ENCODE measurements at places on chromosomes 4 and X. TPM values are rescaled to one million over a fixed set of nuclear protein-coding genes. Genes with fewer than 3 reads are reported as not detected.

DNA sequence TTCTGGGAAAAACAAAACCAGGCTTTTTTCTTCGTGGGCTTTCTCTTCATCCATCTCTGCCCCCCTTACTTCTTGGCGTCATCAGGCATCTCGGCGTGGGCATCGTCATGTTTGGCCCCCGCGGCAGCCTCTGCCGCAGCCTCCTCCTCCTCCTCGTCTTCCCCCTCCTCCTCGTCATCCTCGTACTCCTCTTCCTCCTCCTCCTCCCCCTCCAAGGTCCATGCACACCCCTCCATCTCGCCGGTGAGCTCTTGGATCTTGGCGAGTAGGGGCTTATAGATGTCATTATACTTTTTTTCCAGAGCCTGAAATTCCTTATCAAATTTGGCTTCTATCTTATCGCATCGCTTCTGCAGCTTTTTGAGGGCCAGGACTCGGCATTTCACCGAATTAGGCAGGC lies 488 bp downstream of the NAP1L5 start:
- H3K27me3 ChIP-seq: no peaks in the 10 kb centered on the region
- H3K4me3 ChIP-seq: peak overlapping the region; percentile 79
- no peaks in the 10 kb centered on the region for H3K36me3 ChIP-seq
- peak; percentile 47 for DNase-seq

The TMEM154 gene
- total RNA-seq: 23.9 TPM

- H3K27ac ChIP-seq: no peak overlapping the region
- H3K27me3 ChIP-seq: peaks cover 5% of the 10 kb centered on the region
- peaks cover 19% of the 10 kb centered on the region for H3K4me1 ChIP-seq
- no peak overlapping the region for H3K4me3 ChIP-seq
- H3K36me3 ChIP-seq: no peaks in the 10 kb centered on the region
- DNase-seq: peak; percentile 16
Observed at GRCh38 chr4:10048941-10049697, 27.8 kb upstream of the SLC2A9 start.

The CSAG2 gene
- total RNA-seq: 2.7 TPM

- H3K27me3 ChIP-seq: no peaks in the 10 kb centered on the region
- H3K4me3 ChIP-seq: no peak overlapping the region
- H3K4me1 ChIP-seq: no peaks in the 10 kb centered on the region
- no peaks in the 10 kb centered on the region for H3K36me3 ChIP-seq
- no peak overlapping the region for H3K27ac ChIP-seq
- no peak for DNase-seq
Observed at GRCh38 chr4:12791536-12791935, 692.6 kb downstream of the RAB28 start.

GRCh38 chr4:122003335-122003734 lies 51.5 kb upstream of the TRPC3 start:
- DNase-seq: peak; percentile 43
- no peak overlapping the region for H3K27ac ChIP-seq
- peaks cover 16% of the 10 kb centered on the region for H3K27me3 ChIP-seq
- no peaks in the 10 kb centered on the region for H3K36me3 ChIP-seq
- peaks cover 11% of the 10 kb centered on the region for H3K4me1 ChIP-seq

DNA sequence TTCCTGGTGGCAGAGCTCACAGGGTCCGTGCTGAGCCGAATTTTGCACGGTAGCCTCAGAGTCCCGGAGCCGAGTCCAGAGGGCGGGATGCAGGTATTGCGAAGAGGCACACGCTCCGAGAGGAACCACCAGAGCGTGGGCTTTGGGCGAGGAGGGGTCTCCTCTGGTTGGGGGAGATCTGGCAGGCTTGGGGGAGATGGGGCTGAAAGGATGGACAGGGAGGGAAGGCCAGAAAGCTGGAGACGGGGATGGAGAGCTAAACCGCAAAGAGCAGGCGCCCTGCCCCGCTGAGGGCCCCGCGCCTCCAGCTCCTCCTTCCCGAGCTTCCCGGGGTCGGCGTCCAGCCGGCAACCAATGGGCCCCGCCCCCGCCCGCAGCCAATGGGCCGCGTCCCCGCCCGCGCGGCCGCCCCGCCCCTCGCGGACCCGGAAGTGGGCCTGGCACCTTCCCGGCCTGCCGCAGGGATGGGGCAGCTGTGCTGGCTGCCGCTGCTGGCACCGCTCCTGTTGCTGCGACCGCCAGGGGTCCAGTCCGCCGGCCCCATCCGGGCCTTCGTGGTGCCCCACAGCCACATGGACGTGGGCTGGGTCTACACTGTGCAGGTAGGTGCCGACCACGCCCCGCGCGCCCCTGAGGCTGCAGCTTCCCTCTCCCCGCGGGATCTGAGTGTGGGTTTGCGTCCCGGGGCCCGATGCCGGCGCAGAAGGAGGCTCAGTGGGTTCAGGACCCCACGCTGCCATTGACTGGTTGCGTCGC lies at the start of gene MAN2B2:
MAN2B2 (plus strand) TSS at position 443 of the 756 bp plus-strand sequence; CDS start at position 465, 22 bp downstream.
- DNase-seq: peak; percentile 84
- peaks cover 12% of the 10 kb centered on the region for H3K4me1 ChIP-seq
- H3K4me3 ChIP-seq: peak within 1 kb of the TSS; percentile 83

The SPACA5 gene
- not detected for total RNA-seq

DNA sequence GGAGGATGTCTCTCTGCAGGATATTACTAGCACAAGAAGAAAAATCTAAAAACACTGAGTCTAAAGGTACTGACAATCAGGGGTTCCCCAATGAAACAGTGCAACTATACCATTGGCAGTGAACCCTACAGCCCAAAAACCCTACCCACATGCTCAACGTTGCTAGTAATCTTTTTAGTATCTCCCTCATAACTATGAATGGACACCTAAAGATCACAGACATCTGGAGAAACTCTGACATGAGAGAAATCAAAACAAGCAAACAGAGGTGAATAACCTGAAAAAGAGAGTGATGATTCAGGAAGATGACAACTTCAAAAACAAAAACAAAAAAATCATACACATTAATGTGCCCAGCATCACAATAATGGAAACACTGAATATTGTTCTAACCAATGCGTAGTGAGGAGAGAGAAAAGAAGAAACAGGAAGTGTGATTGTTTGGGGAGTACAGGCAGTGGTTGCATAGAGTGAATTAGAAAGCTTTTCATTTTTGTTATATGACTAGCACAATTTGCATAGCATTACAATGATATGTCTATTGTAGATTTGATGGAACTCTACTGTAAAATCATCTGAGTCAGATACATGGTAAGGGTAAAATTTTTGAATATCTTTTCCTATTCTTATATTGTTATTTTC lies 78.9 kb upstream of the FMR1 start:
- H3K27ac ChIP-seq: no peak overlapping the region
- H3K27me3 ChIP-seq: peaks cover 3% of the 10 kb centered on the region

The CHRDL1 gene
- total RNA-seq: not detected

DNA sequence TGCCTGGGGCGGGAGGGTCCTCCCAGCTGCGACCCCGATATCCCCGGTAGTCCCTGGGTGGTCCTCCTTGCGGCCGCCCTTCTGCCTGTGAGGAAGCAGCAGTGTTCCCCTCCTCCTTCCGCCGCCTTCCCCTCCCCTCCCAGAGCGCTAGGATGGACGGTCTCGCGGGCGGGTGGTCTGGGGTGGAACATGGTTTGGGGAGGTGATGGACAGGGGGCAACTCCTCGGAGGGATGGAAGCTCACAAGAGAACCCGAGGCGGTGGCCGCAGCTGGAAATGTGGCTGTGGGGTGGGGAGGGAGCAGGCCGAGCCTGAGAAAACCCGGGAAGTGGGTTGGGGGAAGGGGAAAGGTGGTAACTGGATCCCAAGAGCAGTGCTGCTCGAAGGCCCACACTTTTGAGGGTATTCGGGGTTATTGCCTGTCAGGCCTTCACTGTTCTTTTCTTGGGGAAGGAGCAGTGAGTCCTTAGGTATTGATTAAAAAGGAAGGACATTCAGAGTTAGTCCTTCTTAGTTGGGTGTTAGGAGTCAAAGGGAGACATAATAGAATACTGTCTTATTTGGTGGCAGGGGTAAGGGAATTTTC lies 581 bp downstream of the UBE2K start:
- H3K36me3 ChIP-seq: peaks cover 16% of the 10 kb centered on the region
- H3K27me3 ChIP-seq: no peaks in the 10 kb centered on the region
- peak overlapping the region; percentile 92 for H3K27ac ChIP-seq
- H3K4me1 ChIP-seq: peaks cover 25% of the 10 kb centered on the region

DNA sequence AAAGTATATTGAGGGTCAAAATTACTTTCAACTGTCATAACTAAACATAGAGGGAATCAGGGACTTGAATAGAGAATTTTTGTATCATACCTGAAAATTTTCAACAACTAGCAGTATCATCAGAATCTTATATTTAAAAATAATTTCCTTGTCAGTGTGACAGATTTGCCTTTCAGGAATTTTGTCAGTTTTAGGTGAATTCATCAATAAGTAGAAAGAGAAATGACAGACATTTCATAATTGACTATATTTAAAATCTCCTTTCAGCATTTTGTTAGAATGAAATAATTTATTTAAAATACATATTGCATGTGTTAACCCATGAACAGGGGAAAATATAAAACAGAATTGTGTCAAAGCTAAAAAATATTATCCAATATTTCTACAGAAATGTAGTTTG lies 8.6 kb upstream of the PDCL2 start:
- DNase-seq: no peak
- H3K27me3 ChIP-seq: peaks cover 24% of the 10 kb centered on the region
- H3K27ac ChIP-seq: no peak overlapping the region
- no peaks in the 10 kb centered on the region for H3K36me3 ChIP-seq

Data from activated CD8-positive, alpha-beta memory T cell treated with anti-CD3 and anti-CD28 coated beads, Interleukin-2, amount 10 ng/mL, durations not matched to agents 7 days and 5 days (primary cell).